ENCODE measurements at places on chromosomes 4 and X. TPM values are rescaled to one million over a fixed set of nuclear protein-coding genes. Genes with fewer than 3 reads are reported as not detected.

DNA sequence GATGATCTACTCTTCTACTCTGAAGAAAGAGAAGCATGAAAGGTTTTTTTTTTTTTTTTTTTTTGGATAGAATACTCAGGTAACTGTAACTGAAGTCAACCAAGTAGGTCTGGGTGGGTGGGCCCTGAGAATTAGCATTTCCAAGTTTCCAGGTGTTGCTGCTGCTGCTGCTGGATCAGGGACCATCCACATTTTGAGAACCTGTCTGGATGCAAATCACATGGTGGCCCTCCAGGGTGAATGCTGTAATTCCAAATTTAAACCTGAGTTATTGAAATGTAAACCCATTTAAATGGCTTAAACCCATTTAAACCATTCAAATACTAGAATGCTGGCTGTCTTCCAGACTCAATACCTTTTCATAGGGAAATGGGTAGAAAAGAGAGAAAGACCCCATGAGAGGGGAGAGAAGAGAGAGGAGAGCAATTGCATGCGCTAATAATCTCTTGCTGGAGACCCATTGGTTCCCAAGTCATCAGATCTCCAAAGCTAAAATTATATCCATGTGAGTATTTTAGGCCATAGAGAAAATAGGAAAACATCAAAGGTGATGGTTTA lies 17.6 kb downstream of the SUPT20HL1 start:
- DNase-seq, result no peak
- H3K27me3 ChIP-seq, result no peaks in the 10 kb centered on the region
- no peak overlapping the region for H3K4me3 ChIP-seq
- H3K4me1 ChIP-seq, result no peaks in the 10 kb centered on the region

The SASH3 gene
- polyA plus RNA-seq, result 209 TPM

GRCh38 chr4:151304755-151305154 lies 20.6 kb downstream of the SH3D19 start:
- no peaks in the 10 kb centered on the region for H3K36me3 ChIP-seq
- H3K27me3 ChIP-seq, result no peaks in the 10 kb centered on the region
- no peak for DNase-seq
- H3K27ac ChIP-seq, result no peak overlapping the region
- H3K4me1 ChIP-seq, result no peaks in the 10 kb centered on the region

DNA sequence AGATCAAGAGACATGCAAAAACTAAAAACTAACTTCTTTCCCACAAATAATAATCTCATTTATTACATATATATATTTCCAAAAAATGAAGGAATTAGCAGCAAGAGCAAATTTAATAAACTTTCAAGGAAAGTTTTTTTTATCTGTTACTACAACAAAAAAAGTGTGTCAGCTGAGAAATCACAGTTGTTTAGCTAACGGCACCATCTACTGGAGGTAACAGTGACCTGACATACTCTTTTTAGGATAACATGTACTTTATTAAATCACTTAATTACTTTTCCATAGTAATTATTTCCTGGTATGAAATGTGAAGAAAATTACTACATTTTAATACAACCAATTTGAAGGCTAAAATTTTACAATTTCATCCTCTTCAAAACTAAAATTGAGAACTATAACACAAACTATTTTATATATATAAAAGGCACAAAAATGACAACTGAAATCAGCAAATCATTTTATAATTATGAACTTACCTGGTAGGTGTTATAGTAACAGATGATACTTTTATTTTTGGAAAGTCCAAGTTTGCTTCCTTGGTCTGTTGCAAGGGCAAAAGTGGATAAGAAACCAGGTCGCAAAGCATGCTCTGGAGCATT lies 9.1 kb downstream of the LAMTOR3 start:
- H3K27ac ChIP-seq, result no peak overlapping the region
- no peaks in the 10 kb centered on the region for H3K27me3 ChIP-seq
- H3K4me3 ChIP-seq, result no peak overlapping the region
- H3K36me3 ChIP-seq, result peaks cover 7% of the 10 kb centered on the region
- H3K4me1 ChIP-seq, result no peaks in the 10 kb centered on the region
- peak; percentile 34 for DNase-seq

The CENPE gene
- polyA plus RNA-seq, result 0.28 TPM

GRCh38 chr4:181863856-181864255 lies 379.3 kb upstream of the TENM3 start:
- no peaks in the 10 kb centered on the region for H3K36me3 ChIP-seq
- H3K4me3 ChIP-seq, result no peak overlapping the region
- H3K27ac ChIP-seq, result no peak overlapping the region
- no peak for DNase-seq
- H3K4me1 ChIP-seq, result no peaks in the 10 kb centered on the region
- H3K27me3 ChIP-seq, result no peaks in the 10 kb centered on the region

DNA sequence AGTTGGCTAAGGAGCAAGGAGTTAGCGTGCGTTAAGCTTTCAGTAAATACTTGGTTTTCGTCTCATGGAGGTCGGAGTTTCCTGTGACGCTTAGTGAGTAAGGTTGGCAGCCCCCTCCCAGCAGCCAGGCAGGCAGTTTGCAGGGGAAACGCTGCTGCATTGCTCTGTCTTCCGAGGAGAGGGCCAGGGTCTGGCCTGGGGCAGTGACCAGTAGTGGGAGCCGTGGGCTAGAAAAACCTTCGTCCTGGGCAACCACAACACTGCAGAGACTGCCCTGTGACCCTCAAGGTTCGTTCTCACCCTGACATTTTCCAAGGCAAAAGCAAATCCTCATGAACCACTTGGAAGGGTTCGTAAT lies 432 bp downstream of the TMEM175 start:
- peak overlapping the region; percentile 83 for H3K4me3 ChIP-seq
- H3K27ac ChIP-seq, result peak overlapping the region; percentile 99
- DNase-seq, result no peak
- no peaks in the 10 kb centered on the region for H3K27me3 ChIP-seq
- H3K4me1 ChIP-seq, result peaks cover 35% of the 10 kb centered on the region
- H3K36me3 ChIP-seq, result no peaks in the 10 kb centered on the region

DNA sequence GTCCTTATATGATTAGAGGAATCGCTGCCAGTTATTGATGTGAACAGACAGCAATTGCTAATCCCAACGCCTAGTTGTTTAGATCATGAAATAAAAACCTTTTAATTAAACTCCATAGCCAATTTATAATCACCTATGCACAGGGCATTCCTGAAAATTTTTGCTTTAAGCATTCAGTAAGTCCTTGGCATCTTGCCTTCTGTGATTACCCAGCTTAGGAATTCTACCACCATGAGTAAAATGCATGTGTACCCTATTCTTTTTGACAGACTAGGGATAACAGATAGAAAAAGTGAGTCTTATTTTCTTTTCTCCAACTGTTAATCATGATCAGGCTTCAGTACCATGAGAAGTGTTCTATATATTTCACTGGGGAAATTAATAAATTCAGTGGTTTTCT lies 995.3 kb upstream of the GRIA3 start:
- H3K36me3 ChIP-seq, result no peaks in the 10 kb centered on the region
- no peak for DNase-seq
- no peak overlapping the region for H3K27ac ChIP-seq
- no peak overlapping the region for H3K4me3 ChIP-seq

GRCh38 chr4:88286897-88287296 lies 2.5 kb upstream of the PPM1K start:
- H3K4me3 ChIP-seq, result no peak overlapping the region
- no peak overlapping the region for H3K27ac ChIP-seq
- H3K4me1 ChIP-seq, result peaks cover 14% of the 10 kb centered on the region
- no peak for DNase-seq
- H3K27me3 ChIP-seq, result no peaks in the 10 kb centered on the region
- H3K36me3 ChIP-seq, result no peaks in the 10 kb centered on the region

GRCh38 chrX:633043-633984 lies 2.7 kb downstream of the SHOX start:
- no peak overlapping the region for H3K4me3 ChIP-seq
- H3K4me1 ChIP-seq, result no peaks in the 10 kb centered on the region
- H3K36me3 ChIP-seq, result no peaks in the 10 kb centered on the region

GRCh38 chrX:131704136-131704695 lies 160.3 kb downstream of the OR13H1 start:
- H3K4me1 ChIP-seq, result no peaks in the 10 kb centered on the region
- DNase-seq, result peak; percentile 82
- no peaks in the 10 kb centered on the region for H3K27me3 ChIP-seq

- H3K4me1 ChIP-seq, result no peaks in the 10 kb centered on the region
- DNase-seq, result no peak
- H3K27ac ChIP-seq, result no peak overlapping the region
- no peaks in the 10 kb centered on the region for H3K27me3 ChIP-seq
- no peaks in the 10 kb centered on the region for H3K36me3 ChIP-seq
These were observed 118.9 kb upstream of the MED14 start for GRCh38 chrX:40854242-40854641.

DNA sequence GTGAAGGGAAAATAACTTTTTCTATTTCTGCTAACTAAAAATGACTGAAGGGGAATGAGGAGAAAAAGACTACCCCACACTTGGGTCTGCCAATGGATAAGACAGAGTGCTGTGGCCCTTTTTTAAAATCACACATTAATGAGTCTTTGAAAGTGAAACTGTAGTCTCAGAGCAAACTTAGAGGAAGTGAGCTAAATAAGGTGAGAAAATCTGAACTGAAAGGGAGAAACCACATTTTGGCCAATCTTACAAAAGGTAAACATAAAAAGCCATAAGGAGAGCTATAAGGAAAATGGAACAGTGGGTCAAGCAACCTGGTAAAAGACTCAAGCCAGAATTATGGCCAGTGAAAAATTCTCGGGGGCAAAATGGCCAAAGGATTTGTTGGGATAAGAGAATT lies 755.1 kb upstream of the IGFBP7 start:
- H3K4me1 ChIP-seq, result no peaks in the 10 kb centered on the region
- no peaks in the 10 kb centered on the region for H3K36me3 ChIP-seq
- H3K4me3 ChIP-seq, result no peak overlapping the region

- no peak for DNase-seq
- no peaks in the 10 kb centered on the region for H3K27me3 ChIP-seq
- no peak overlapping the region for H3K4me3 ChIP-seq
- no peaks in the 10 kb centered on the region for H3K36me3 ChIP-seq
These were observed 6.1 kb downstream of the ZMAT1 start for GRCh38 chrX:101925733-101926132.

DNA sequence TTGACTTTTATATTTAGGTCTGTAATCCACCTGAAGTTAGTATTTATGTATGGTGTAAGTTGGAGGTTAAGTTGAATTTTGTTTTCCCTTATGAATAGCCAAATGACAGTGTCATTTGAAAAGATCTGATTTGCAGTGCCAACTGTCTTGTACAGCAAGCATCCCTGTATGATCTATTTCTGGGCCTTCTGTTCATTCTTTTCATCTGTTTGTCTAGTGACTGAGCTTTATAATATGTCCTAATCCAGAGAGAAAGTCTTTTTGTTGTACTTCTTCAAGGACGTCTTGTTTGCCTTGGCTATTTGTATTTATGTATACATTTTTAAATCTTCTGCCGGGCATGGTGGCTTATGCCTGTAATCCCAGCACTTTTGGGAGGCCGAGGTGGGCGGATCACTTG lies 39.6 kb downstream of the CDKL5 start:
- H3K27ac ChIP-seq, result no peak overlapping the region
- DNase-seq, result no peak
- H3K27me3 ChIP-seq, result no peaks in the 10 kb centered on the region

GRCh38 chrX:11792461-11793421 lies 34.7 kb downstream of the MSL3 start:
- peak overlapping the region; percentile 56 for H3K27ac ChIP-seq
- DNase-seq, result peak; percentile 44
- no peaks in the 10 kb centered on the region for H3K36me3 ChIP-seq
- H3K4me1 ChIP-seq, result peaks cover 9% of the 10 kb centered on the region
- H3K27me3 ChIP-seq, result no peaks in the 10 kb centered on the region

GRCh38 chr4:986879-987623 lies at the start of gene IDUA:
Gene IDUA (plus strand): TSS chr4:987044. CDS start chr4:987085, 41 bp downstream.
- no peaks in the 10 kb centered on the region for H3K36me3 ChIP-seq
- H3K4me3 ChIP-seq, result peak within 1 kb of the TSS; percentile 82
- DNase-seq, result peak; percentile 75
- peaks cover 21% of the 10 kb centered on the region for H3K4me1 ChIP-seq
- no peaks in the 10 kb centered on the region for H3K27me3 ChIP-seq
